Caki2 (cell line): ENCODE measurements at places on chromosomes 2 and 18. TPM values are rescaled to one million over a fixed set of nuclear protein-coding genes. Genes with fewer than 3 reads are reported as not detected.

GRCh38 chr2:105410554-105410953 lies 11.7 kb upstream of the FHL2 start:
- DNase-seq, result no peak

Gene TM4SF20
- total RNA-seq, result not detected in 2 replicates

GRCh38 chr2:113251118-113251517 lies 27.6 kb downstream of the PAX8 start:
- DNase-seq, result no peak

DNA sequence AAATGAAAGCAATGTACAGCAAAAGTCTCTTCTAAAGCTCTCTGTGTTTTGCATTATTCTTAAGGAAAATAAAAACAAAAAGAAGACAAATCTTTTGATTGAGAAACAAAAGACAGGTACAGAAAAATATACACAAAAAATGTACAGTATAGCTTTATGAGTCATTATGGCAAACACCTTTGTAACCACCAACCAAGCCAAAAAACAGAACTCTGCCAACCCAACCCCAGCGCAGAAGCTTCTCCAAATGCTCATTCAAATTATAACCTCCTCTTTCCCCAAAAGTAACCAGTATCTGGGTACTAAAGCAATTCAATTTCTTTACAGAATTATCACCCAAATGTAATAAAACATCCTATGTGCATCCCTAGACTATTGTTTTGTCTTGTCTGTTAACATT lies 255.9 kb upstream of the STON1 start:
- no peak for DNase-seq

DNA sequence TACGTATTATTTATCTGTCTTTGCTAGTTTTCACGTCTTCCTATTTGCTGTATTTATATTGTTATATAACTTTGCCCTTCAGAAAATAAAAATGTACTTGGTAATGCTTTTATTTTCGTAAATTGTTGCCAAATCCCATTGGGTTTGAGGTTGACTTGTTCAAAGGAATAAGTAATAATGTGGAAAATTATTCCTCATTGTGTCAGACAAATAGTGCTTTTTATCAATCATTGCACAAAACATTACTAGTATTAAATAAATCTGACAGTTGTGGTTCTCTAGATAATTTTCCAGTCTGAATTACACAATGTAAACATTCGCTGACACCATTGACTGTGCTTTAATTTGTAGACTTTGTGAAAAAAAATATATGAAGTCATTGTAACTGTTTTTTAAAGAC lies 798.3 kb upstream of the TMEFF2 start:
- DNase-seq, result no peak

GRCh38 chr2:85433511-85434089 lies 15.1 kb downstream of the SH2D6 start:
- peak; percentile 54 for DNase-seq

- DNase-seq, result no peak
These were observed 22.2 kb downstream of the INPP5D start for GRCh38 chr2:233082222-233082930.

Gene MEIS1
- total RNA-seq, result 2.7 TPM in 2 replicates

DNA sequence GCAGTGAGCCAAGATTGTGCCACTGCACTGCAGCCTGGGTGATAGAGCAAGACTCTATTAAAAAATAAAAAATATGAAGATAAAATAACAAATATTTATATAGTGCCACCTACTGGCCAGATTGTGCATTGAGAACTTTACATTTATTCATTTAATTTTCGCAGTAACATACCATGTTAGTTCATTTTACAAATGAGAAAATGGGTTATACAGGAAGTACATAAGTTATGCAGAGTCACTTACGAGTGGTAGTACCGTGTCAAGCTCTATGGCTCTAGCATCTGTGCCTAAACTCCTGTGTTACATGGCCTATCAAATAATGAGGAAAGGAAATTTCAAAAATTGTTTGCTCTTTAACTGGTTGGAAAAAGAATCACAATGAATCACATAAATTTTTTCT lies 27.9 kb downstream of the RIF1 start:
- peak; percentile 8 for DNase-seq

DNA sequence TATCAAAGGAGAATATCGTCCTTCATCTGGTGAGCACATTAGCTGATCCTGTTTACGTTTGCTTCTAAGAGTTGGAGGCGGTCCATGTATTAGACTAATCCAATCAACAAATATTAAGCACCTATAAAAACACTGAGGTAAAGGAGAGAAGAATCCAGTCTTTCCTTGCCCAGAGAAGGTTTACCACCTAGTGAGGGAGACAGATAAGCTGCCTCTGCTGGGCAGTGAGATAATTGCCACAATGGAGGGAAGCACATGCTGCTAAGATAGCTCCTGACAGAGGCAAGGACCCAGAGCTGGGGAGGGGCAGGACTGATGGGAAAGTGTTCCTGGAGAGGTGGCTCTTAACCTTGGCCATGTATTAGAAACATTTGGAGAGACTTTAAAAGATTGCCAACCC lies 36.7 kb upstream of the ST8SIA5 start:
- no peak for DNase-seq

Gene PROC
- 0.44 and 1.7 TPM in 2 replicates for total RNA-seq

- no peak for DNase-seq
These were observed 15.1 kb downstream of the DOCK10 start for GRCh38 chr2:225027061-225027762.

DNA sequence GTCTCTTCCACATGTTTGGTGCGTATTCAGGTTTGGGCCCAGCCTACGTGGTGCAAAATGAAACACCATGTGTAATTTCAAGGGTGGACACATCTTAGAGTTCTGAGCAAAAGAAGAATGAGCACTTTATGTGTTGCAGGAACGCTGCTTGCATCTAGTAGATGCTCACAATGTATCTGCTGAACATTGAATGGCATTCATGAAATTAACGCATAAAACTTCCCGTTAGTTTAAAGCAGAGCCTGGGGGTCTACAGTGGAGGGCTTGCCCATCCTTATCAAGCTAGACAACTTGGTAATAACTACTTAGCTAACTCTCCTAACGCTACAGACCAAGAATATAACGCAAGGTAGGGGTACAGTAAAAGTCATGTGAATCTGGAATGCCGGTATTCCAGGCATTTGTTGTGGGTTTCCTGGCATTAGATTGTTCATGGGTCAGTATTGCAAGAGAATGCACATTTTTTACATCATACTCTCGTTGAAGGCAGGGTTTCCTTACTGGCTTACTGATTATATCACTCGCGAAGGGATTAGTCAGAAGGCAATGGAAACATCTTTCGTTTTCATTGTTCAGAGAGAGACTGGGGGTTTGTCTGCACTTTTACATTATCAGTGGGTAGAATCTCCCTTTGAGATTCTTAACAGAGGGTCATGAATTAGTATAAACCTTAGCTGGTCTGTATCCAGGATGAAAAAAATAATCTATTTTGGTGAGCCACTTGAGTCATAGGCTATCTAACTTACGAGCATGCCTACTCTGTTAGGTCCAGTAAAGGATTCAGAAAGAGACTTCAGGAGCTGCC lies 229.5 kb upstream of the EPAS1 start:
- peak; percentile 92 for DNase-seq

Gene DLX1
- total RNA-seq, result 3.2 and 9.6 TPM in 2 replicates

Gene LIMS4
- total RNA-seq, result not detected in 2 replicates

Gene C2orf15
- total RNA-seq, result 0.95 and 4.2 TPM in 2 replicates

DNA sequence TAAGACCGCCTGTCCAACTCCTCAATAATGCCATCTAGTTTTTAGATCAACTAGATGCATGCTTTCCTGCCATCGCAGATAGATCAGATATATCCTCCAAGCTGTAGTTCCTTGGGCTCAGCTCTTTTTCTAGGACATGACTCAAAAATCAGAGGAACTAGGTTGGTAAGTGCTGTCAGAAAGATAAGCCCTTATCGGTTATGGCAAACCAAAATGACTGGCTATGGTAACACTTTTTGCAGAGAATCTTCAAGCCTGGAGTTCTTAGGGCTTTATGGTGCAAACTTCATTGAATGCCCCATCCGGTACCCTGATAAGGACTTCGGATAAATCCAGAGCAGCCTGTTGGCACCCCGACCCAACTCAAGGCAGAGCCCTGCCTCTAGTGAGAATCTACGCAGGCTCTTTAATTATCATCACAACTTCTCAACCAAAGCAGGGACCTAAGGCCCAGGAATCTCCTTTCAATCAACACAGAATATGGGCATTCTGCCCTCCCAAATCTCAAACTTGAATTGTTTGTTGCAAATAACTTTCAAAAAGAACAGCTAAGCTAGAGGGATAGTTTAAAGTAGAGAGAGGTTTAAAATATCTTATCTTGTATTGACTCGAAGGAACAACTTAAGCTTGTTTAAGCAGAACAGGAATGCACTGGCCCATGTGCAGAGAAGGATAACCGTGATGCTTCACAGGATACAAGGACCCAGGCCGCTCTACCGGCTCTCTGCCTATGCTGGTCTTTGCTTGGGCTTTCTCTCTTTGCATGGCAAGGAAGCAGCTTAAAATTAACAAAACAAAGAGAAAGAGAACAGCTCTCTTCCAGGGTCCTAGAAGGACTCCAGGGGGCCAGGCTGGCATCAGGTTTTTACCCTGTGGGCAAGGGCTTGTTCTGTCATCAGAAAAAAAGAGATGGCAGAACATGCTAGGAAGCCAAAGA lies 3.4 kb upstream of the CYP1B1 start:
- no peak for DNase-seq

Gene FBXO36
- 1.4 and 1.9 TPM in 2 replicates for total RNA-seq

GRCh38 chr2:104406261-104406726 lies 447.6 kb upstream of the POU3F3 start:
- DNase-seq, result peak; percentile 60

Gene METTL5
- 68.4 and 101 TPM in 2 replicates for total RNA-seq

Gene DNAH7
- 0.14 TPM in 1 of 2 replicates, not detected in the other for total RNA-seq
